ENCODE measurements at places on chromosomes 7 and 10.

DNA sequence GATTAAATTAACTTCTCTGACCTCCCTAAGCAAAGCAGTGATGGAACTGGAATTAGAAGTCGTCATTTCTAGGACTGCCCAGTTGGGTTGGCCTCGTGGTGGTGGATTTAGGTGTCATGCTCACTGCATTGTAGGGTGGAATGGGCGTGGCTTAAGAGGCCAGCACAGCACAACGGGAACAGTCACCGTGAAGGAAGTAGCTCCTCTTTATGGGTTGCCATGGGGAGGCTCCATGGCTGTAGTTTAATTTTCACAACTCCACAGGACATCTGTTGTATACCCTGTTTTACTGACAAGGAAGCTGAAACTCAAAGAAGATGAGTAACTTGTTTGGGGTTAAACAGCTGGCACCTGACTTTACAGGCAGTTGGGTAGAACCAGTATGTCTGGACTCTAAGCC, 208.3 kb downstream of the CELF2 start:
- DNase-seq: no peak

DNA sequence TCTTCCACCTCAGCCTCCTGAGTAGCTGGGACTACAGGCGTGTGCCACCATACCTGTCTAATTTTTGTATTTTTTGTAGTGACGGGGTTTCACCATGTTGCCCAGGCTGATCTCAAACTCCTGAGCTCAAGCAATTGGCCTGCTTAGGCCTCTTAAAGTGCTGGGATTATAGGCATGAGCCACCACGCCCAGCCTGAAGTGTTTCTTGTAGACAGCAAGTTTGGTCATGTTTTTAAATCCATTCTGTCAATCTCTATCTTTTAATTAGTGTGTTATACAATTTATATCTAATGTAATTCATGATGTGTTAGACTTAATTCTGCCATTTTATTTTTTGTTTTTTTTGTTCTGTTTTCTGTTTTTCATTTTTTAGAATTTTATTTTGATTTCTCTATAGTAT, 17.2 kb upstream of the MXI1 start:
- no peak for DNase-seq

- DNase-seq: no peak
Measured at GRCh38 chr7:126689037-126689436, 563.7 kb downstream of the GRM8 start.

GRCh38 chr7:73894733-73895551, 34.0 kb downstream of the TMEM270 start:
- DNase-seq: peak; percentile 30

DNA sequence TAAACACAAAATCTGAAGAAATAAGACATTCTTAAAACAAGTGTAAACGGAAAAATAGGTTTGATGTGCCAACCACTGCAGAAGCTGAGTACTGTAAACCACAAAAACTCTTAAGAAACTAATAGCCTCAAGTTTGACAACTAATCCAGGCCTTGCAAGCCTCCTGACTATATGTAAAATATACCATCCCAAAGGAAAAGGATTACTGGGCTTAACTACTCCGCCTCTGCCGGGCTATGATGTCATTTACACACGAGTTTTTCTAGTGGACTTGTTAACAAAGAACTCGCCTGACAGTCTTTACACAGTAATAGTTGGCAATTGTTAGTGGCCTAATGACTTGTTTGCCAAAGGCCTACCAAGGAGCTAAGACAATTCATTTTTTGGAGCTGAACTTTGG, 2.1 kb downstream of the KIF5B start:
- DNase-seq: no peak

DNA sequence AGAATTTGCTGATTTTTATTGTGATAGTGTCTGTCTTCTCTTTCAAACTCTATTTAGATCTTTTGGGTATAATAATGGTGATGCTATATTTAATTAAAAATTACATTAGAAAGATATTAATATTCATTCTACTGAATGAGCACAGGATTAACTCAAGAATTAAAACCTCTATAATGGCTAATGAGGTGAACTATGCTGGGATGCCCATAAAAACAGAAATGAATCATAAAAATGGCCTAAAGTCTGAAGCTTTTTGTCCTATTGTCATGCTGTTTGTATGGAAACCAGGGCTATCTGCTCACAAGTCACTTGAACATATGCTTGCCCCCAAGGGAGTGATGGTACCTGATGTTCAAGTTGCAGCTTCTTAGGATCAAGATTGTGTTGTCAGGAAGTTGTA, 76.2 kb upstream of the ICA1 start:
- DNase-seq: no peak

- no peak for DNase-seq
Measured at GRCh38 chr7:44106311-44107065, 2.3 kb downstream of the AEBP1 start.

GRCh38 chr7:53340220-53340619, 304.8 kb downstream of the POM121L12 start:
- DNase-seq: no peak

DNA sequence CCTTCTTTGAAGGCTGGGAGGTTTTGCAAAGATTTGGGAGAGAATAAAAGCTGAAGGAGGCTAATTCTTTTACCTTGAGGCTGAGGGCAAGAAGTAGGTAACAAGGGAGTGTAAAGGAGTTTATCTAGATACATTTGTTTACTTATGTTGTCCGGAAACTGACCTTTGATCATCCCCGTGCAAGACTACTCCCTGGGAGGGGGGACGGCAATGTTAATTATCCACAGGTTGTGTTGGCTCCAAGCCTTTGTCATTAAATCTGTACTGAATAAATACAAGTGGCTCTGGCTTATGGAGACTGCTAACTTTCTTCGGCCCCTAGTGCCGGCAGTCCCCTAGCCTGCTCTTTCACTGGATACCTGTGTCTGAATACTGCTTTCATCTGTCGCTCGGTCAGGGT, 1250.6 kb upstream of the LRRTM3 start:
- no peak for DNase-seq

DNA sequence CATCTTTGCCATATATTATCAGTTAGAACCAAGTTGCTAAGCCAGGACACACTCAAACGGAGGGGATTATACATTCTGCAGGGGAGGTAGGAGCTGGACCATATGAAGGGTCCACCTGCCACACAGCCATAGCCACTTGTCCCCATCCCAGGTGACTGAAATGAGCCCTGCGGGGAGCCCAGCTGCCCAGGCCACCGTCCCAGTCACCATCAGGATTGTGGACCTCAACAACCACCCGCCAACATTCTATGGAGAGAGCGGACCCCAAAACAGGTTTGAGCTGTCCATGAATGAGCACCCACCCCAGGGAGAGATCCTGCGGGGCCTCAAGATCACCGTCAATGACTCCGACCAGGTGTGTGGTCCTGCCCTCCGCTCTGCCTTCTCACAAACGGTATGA, 13.7 kb downstream of the CDHR1 start:
- no peak for DNase-seq

DNA sequence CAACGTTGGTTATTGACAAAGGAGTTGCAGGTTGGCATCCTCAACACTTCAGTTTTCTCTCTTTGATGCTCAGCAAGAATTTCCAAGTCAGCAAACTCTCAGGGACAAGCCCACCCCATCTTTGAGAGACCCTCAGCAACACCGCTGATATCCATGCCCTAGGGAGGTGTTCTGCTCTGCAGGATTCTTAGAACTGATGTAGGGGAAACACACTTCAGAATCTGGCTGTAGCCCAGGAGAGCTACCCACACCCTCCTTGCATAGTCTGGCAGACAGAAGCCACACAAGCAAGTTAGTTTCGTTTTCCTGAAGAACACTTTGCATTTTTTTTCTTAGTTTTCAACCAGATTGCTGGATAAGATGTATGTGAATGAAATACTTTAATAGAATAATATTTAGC, 822 bp downstream of the SAMD9L start:
- DNase-seq: no peak

GRCh38 chr7:67100956-67101361, 104.3 kb downstream of the TYW1 start:
- no peak for DNase-seq

DNA sequence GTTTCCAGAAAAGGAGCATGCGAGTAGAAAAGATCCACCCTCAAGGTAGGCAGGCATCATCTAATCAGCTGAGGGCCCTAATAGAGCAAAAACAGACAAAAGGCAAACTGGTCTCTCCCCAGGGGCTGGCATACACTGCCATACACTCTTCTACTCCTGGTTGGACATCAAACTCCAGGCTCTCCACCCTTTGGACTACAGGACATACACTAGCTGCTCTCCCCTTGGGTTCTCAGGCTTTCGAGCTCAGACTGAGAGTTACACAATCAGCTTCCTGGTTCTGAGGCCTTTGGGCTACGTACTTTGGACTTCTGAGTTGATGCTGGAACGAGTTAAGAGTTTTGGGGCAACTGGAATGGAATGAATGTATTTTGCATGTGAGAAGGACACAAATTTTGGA, 50.9 kb upstream of the TM9SF3 start:
- DNase-seq: no peak

DNA sequence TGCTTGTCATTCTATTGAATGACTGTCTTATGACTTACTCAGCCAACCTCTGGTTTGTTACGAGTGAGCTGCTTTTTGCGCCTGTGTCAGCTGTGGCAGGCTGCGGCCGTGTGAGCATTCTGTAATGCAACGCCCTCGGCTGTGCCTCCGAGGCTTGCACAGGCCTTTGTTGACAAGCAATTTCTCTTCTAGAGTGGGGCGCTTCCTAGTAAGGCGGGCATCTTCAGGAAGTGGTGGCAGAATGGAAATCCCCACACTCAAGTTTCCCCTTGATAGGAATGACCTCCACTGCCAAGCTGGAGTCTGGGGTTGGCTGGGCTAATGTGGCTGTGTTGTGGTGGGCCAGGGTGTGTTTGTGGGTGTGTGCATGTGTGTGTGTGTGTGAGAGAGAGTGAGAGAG, 20.2 kb upstream of the TMEM178B start:
- DNase-seq: no peak

GRCh38 chr10:88687853-88688467, 18.1 kb upstream of the LIPK start:
- DNase-seq: no peak

GRCh38 chr10:110919971-110920881, 822 bp downstream of the SHOC2 start:
- no peak for DNase-seq

DNA sequence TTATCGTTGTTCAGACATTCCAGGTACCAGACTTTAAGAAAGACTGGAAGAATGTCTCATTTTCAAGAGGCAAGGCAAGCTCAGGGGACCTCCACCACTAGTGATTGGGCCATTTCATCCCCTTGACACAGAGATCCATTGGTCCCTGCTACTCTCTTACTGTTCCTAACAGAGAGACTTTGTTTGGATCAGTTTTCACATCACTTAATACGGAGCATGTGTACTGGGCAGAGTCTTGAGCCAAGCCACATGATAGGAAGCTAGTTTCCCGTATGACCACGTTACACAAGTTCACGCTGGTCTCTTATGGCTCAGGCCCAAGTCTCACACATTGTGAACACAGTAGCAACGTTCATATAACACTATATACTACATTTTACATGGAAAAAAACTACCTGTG, 269.9 kb downstream of the BAMBI start:
- no peak for DNase-seq

DNA sequence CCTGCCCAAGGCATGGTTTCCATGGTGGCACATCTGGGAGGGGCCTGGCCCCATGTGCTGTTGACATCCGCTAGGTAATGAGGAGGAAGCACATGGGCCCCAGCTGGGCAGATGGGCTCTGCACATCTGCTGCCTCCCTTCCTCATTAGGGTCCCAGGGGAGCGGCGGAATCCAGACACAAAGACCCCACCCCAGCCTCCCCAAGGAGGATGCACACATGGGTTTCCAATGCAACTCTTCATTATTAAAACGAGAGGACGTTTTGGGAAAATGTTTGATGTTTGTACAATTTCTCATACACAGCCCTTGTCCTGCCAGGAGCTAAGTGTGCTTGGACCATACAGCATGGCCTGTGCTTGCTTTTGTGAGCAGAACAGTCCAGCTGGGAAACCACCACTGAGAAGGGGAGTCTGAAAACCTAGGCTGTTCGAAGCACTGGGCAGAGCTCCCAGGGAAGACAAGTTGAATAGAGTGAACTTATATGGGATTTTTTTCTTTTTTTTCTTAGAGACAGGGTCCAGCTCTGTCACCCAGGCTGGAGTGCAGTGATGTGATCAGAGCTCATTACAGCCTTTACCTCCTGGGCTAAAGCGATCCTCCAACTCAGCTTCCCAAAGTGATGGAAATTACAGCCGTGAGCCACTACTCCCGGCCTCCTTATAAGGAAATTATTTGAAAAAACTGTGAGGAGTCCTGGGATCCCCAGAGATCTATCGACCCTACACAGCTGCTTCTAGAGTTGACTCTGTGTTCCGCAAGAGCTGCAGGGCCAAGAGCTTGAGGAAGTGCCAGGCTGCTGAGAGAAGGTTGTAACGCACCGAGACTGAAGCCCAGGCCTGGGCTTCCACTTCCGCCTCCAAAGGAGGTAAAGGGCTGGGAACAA, 23.4 kb downstream of the FAM107B start:
- peak; percentile 6 for DNase-seq

- peak; percentile 20 for DNase-seq
Measured at GRCh38 chr10:9853405-9854355, 1164.0 kb upstream of the CELF2 start.

GRCh38 chr10:122859527-122859926, 13.9 kb upstream of the CUZD1 start:
- DNase-seq: no peak

GRCh38 chr10:18737236-18737635, 78.0 kb downstream of the ARL5B start:
- DNase-seq: no peak

GRCh38 chr7:127252778-127253280, at the start of gene GRM8:
Gene GRM8 (minus strand): TSS chr7:127252941.
- DNase-seq: no peak

GRCh38 chr10:63106111-63106755, 26.9 kb upstream of the NRBF2 start:
- DNase-seq: no peak

- DNase-seq: no peak
Measured at GRCh38 chr7:33062023-33062781, at the start of gene NT5C3A. Gene NT5C3A (minus strand): TSS chr7:33062776. CDS start chr7:33062705, 71 bp downstream.

DNA sequence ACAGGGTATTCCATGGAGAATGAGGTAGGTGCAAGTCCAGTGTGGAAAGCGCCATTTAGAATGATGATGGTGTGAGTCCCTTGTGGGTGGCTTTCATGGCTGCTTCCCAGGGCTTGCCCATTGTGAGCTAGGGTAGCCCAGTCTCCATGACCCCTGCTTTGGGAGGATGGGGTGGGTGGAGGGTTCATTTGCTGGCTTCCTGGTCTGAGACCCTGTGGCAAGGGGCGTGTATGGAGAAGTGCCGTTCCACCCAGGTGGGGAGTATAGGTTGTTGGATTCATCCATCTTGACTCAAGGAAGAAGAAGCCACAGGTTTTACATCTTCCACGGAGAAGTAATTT, 27.7 kb downstream of the CCM2 start:
- no peak for DNase-seq

- no peak for DNase-seq
Measured at GRCh38 chr10:105207476-105207995, 566.4 kb downstream of the SORCS3 start.

- no peak for DNase-seq
Measured at GRCh38 chr10:113301342-113301984, 251.4 kb upstream of the HABP2 start.

DNA sequence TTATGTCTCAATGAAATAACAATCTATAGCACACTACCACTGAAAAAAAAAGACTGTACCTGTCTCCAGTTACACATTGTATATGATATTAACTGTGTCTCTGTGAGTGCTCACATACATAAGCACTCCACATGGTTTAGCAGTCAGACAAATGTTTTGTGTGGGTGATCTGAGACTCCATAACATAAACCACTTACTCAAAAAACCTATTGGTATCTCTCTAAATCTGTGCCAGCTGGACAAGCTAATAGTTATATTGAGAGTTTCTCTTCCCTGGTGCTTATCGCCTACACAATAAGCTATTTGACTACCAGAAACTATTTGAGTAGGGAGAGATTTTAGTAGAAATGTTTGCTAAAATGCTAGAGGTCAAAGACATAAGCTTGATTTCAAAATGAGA, 190.1 kb upstream of the AGR3 start:
- DNase-seq: no peak

Measured in NCI-H446 treated with DMSO at 0.1 percent for 48 hours (cell line).